HuH-7 (cell line): ENCODE measurements at places on chromosomes 6 and 20.

- no peak for DNase-seq
Observed at GRCh38 chr6:53294095-53294494, 54.7 kb downstream of the ELOVL5 start.

DNA sequence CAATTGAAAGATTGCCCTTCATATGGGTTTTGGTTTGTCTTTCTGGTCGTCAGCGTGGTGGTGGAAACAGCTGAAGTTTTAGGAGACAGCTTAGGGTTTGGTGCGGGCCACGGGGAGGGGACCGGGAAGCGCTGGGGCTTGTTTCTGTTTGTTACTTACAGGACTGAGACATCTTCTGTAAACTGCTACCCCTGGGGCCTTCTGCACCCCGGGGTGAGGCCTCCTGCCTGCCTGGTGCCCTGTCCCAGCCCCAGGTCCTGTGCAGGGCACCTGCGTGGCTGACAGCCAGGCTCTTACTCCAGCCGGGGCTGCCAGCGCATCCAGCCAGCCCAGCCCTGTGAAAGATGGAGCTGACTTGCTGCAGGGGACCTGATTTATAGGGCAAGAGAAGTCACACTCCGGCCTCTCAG, 22.8 kb downstream of the NPEPL1 start:
- DNase-seq: peak; percentile 7

GRCh38 chr6:2109796-2110195, 135.6 kb downstream of the GMDS start:
- DNase-seq: no peak

GRCh38 chr6:22219925-22220324, 76.9 kb downstream of the PRL start:
- DNase-seq: no peak

DNA sequence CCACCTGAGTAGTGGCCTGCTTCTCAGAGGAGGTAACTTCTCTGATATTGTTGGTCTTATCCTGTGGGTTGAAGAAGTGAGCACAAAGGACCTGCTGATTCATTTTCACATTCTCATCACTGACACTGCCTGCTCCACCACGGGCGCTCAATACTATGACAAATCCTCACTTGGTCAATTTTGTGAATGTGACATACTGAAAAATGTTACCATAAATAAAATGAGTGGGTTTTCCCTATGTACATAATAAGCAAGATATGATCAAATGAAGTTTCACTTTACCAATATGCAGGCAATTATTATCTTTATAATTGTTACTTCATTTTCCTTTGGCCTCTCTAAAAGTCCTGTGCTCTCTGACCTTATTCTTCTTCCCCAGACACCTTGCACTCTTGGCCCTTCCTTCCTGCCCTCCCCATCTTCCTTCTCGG, 71.5 kb upstream of the RIPOR2 start:
- no peak for DNase-seq

- no peak for DNase-seq
Observed at GRCh38 chr6:167652701-167653095, 174.0 kb upstream of the AFDN start.

GRCh38 chr6:162620073-162620472, 107.5 kb downstream of the PRKN start:
- DNase-seq: no peak

GRCh38 chr6:129112591-129112990, 229.7 kb downstream of the LAMA2 start:
- no peak for DNase-seq

- DNase-seq: no peak
Observed at GRCh38 chr6:140253096-140253495, 878.6 kb upstream of the CITED2 start.

- DNase-seq: no peak
Observed at GRCh38 chr6:155013457-155013876, 18.4 kb downstream of the TIAM2 start.

DNA sequence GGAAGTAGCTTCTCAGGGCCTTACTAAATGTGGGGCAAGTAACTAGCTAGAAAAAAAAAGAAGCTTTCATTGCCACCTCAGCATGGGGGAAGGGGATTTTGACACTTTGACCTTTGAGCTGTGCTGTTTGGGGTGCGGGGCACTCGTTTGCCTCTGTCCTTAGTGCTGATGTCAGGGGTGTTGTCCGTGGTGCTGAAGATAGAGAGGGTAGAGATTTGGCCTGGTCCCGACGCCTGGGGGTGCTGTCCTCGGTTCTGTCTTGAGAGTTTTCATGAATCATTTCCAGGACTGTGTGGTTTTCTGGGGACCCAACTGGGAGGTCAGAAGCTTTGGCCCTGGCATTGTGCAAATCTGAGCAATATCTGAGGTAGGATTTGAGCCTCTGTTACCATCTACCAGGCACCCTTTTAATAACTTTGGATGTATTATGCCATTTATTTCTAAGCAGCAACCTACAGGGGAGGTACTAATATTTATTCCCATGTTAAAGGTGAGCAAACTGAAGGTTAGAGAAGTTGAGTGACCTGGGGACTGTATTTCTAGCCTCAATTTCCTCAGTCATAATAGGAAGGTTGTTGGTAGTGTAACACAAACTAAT, 78.0 kb downstream of the DLGAP4 start:
- DNase-seq: peak; percentile 77

DNA sequence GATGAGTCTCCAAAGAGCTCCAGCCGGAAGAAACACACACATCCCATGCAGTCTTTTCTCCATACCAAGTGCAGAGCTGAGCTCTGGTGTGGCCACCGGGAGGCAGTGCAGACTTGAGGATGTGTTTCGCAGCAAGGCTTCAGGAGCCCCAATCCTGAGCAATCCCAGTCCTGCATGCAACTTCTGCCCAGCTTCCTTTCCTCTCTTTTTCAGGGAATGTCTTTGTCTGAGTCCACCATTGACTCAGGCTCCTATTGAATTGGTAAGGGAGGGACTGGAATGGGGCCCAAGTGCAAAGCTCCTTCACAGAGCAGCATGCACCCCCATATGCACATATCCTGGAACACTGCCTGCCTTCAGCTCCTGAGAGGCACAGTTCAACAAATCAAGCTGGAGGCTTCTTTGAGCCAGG, 50.5 kb upstream of the ASIP start:
- peak; percentile 96 for DNase-seq

DNA sequence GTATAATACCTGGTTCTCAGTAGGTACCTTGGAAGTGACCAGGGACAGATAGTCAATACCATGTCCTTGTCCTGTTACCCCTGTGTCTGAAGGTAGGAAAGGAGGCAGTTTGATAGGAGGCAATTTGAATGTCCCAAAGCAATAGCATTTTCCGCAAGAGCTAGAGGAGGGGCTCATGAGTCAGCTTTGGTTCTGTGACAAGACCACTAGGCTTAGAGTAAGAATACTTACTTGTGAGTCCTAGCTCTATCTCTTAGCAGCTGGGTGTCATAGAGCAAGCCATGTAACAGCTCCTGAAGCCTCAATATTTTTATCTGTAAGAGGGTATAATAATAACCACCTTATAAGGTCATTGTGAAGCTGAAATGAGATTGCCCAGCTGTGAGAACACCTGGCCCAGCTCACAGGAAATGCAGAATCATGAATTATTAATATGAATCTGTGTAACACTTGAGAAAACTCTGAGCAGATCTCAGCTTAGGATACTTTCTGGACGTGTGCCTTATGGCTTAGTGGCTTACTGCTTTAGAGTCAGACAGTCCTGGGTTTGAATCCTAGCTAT, 58.6 kb downstream of the DAAM2 start:
- no peak for DNase-seq

DNA sequence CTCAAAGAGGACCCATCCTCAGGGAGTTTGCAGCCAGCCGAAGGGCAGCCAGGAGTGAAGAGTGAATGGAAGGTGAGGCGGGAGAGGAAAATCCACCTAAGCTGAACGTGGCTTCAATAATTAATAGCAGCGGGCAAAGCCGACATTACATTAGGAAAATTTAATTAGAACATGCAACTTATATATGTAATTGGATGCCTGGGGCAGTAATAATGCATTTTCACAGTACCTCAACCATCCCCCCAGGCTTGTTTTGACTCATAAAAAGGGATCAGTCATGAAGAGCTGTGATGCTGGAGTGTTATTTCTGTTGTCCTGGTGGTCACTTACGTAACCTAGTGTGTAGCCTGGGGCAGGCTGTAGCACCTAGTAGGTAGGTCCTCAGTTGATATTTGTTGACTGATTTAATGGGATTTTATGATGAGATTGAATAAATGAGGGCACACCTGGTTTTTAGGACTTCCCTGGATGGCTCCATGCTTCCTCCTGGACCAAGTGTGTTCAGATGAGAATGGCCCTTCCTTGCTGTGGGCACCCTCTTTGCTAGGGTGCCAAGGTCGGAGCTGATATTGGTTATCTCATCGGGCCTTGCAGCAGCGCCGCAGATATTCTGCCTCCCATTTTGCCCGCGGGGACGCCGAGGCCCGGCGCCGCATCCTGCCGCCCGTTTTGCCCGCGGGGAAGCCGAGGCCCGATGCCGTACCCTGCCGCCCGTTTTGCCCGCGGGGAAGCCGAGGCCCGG, 128.8 kb downstream of the CDH26 start:
- no peak for DNase-seq

- no peak for DNase-seq
Observed at GRCh38 chr6:7041511-7042026, 66.2 kb upstream of the RREB1 start.

DNA sequence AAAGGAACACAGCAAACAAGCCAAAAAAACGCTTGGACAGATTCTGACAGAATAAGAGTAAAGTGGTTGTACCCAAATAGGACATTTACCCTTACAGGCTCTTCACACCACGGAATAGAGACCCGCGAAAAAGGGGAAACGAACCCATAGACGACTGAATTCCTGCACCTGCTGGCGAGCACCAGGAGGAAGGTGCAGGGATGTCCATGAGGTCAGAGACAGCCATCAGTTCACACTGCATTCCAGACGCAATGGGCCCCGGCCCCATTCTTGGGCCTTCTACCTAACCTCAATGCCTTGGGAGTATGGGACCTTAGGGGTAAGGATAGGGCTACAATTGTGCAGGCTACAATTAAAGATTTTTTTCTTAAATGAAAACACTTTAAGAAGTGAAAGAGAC, 5.2 kb upstream of the DIDO1 start:
- DNase-seq: no peak

- no peak for DNase-seq
Observed at GRCh38 chr20:59735486-59735885, 131.1 kb downstream of the PHACTR3 start.

DNA sequence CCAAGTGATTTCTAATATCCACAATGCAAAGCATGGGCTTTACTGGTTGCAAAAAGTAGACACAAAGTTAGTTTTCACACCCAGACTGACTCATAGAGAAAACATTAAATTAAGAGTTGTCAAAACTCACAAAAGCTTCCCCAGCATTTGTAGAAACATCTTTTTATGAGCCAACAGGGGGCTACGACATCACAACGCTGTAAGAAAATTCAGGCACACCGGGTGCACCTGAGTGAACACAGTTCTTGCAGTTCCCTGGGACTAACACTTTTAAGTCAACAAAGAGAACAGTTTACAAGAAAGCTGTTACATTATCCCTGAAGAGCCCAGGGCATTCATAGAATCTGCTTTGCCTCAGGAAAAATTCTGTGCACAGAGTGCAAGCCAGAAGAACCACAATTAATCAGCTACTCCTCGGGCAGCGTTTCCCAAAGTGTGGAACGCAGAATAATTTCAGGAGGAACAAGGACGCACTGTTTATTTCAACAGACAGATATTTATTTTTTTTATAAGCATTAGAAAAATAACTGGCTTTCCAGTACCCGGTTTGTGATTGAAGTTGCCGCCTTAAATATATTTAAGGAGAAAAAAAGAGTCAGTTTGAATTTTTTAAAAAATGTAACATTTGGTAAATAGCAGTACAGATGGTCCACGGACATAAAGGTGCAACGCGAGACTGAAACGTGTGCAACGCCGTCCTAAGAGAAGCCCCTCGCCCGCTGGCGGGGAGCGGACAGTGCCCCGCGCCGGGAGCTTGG, 1.2 kb downstream of the NCOA5 start:
- peak; percentile 42 for DNase-seq

DNA sequence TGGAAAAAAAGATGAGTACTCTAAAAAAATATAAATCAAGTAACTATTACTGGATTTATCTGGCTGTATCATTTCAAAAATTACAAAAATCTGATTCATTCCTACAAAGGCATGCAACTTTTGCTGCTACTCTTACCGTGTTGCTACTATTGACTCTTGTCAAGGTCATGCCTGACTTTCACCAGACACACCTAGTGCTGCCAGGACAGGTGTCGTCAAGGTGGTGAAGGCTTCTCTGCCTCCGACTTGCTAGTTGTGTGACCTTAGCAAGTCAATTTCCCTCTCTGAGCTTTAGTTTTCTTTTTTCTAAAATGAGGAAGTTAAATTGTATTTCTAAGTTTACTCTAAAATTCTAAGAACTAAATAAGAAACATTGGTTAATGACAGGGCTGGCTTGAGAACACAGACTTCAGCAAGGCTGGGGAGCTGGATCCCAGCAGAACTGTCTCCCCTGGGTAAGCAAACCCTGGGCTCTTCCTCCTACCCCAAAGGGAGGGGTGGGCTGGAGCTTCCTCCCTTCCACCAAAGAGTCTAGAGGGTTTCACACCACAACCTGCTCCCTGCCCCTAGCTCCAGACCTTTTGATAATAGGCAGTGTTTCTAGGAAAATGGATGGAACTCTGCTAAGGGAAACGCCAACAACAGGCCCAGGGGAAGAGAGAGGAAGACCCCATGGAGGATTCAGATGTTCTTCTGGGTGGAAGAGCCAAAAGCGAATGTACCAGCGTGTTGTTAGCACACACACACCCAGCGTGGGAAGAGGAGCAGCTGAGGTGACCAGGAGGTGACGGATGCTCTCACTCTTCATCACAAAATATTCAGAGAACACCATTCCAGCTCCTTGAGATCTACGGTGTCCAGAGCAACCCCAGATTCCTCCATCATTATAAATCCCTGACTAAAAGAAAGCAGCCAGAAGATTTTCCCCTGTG, 47.9 kb upstream of the CITED2 start:
- DNase-seq: no peak

GRCh38 chr20:19937651-19938420, 79.3 kb upstream of the NAA20 start:
- no peak for DNase-seq

- no peak for DNase-seq
Observed at GRCh38 chr6:48032151-48032550, 78.8 kb downstream of the PTCHD4 start.

DNA sequence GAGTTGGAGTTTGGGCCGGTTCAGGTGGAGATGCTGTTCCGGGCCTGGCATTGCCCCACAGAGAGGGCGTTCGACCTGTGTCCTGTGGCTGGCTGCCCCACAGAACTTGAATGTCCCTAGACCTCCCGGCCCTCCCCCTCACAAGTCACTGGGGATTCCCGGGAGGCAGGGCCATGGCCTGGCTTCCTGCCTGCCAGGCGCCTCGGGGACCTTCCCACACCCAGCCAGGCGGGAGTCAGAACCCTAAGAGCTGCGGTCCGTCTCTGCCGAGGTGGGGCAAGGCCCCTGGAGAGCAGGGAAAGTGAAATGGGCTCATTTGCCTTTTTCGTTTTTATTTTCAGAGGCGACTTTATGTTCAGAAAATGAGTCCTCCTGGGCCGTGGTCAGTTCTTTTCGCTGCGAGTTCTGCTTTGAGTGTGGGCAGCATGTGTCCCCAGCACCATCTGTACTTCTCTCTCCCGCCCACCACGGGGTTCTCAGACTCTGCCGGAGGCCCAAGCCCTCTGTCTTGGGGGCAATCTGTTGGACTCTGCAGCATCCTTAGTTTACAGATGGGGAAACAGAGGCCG, 8.5 kb downstream of the RBM38 start:
- no peak for DNase-seq

- DNase-seq: no peak
Observed at GRCh38 chr20:48629069-48629959, 198.5 kb downstream of the PREX1 start.

- DNase-seq: peak; percentile 34
Observed at GRCh38 chr20:40688129-40689099, 622 bp downstream of the MAFB start.
